ENCODE measurements at places on chromosomes 3 and 15.

DNA sequence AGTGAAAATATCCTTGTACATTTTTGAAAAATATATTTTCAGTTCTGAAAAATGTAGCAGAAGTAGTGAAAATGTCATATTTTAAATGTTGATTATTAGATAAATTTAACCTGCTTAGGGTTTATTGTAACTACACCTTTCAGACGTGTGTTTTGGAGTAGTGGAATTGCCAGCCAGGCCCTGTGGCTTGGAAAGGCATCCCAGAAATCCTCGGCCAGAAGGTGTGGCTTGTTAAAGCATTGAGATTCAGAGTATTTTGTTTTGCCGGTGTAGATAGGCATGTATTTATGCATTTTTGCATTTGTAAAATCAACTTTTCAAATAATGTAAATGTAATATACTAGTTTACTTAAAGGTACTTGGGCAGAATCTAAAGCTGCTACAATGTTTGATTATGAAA lies 7.0 kb downstream of the EBLN2 start:
- DNase-seq = no peak

- no peak for DNase-seq
Measured at GRCh38 chr15:69704700-69705099, 252.1 kb downstream of the RPLP1 start.

DNA sequence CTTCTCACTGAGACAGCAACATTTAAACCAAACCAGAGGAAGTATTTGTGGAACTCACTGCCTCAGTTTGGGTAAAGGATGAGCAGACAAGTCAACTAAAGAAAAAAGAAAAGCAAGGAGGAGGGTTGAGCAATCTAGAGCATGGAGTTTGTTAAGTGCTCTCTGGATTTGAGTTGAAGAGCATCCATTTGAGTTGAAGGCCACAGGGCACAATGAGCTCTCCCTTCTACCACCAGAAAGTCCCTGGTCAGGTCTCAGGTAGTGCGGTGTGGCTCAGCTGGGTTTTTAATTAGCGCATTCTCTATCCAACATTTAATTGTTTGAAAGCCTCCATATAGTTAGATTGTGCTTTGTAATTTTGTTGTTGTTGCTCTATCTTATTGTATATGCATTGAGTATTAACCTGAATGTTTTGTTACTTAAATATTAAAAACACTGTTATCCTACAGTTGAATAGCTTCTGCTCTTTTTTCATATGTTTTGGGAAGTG lies 23.3 kb downstream of the CLDN18 start:
- no peak for DNase-seq

DNA sequence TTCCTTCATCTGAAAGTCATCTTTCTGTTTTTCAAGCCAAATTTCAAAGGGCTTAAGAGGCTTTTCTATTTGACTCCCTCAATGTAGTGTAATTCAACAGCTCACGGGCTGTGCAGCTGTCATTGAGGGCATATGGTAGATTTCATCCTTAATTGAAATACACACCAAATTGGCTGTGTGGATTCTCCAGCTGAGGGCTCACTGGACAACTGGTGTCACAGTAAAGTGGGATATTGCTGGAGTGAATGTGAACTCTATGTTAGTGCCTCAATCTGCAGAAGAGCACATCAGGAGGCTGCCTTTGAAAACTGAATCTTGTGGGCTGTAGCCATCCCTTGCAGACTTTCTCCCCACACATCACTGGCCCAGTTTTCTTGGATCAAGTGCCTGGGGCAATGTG lies 120.1 kb downstream of the GALK2 start:
- DNase-seq = no peak

- DNase-seq = no peak
Measured at GRCh38 chr15:28120359-28120640, 21.2 kb upstream of the OCA2 start.

- DNase-seq = peak; percentile 20
Measured at GRCh38 chr3:183188895-183189462, 26.4 kb upstream of the LAMP3 start.

GRCh38 chr15:47959617-47960413 lies 161.0 kb upstream of the SLC24A5 start:
- no peak for DNase-seq

GRCh38 chr3:64072126-64072525 lies 48.8 kb upstream of the PSMD6 start:
- no peak for DNase-seq

GRCh38 chr15:81191701-81192100 lies 5.0 kb upstream of the IL16 start:
- DNase-seq = no peak

GRCh38 chr3:143358155-143358792 lies 238.7 kb downstream of the CHST2 start:
- DNase-seq = no peak

- no peak for DNase-seq
Measured at GRCh38 chr15:62324382-62324781, 159.3 kb upstream of the C2CD4B start.

GRCh38 chr3:41932464-41932863 lies 29.4 kb downstream of the ULK4 start:
- no peak for DNase-seq

- no peak for DNase-seq
Measured at GRCh38 chr3:45560281-45560971, 34.1 kb upstream of the LIMD1 start.

- no peak for DNase-seq
Measured at GRCh38 chr3:53464424-53464823, 30.0 kb upstream of the CACNA1D start.

DNA sequence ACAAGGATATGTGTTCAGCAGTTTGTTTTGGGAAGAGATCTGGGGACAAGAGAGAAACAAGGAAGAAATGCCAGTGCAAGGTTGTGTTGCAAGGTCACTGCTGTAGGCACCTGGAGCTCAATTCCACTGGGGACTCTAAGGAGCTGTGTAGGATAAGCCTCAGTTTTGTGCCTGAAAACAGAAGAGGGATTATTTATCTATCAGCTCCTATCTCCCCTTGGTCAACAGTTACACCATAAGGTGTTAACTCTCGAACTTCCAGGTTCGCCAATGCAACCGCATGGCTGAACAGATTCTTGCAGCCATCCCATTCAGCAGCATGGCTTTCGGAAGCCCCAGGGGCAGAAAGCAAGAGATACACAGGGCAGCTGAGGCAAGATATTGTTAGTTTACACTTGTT lies 41.6 kb upstream of the CNOT10 start:
- DNase-seq = no peak

GRCh38 chr3:7309641-7310102 lies 448.8 kb downstream of the GRM7 start:
- DNase-seq = no peak

- DNase-seq = no peak
Measured at GRCh38 chr3:144187531-144188210, 216.0 kb downstream of the DIPK2A start.
